ENCODE measurements at places on chromosomes 2 and 18.

GRCh38 chr2:168233166-168233565, 14.2 kb downstream of the STK39 start:
- no peak for DNase-seq

GRCh38 chr2:190376591-190377245, 31.4 kb upstream of the MFSD6 start:
- DNase-seq = no peak

GRCh38 chr2:74439803-74440377, 1.8 kb downstream of the RTKN start:
- no peak for DNase-seq

DNA sequence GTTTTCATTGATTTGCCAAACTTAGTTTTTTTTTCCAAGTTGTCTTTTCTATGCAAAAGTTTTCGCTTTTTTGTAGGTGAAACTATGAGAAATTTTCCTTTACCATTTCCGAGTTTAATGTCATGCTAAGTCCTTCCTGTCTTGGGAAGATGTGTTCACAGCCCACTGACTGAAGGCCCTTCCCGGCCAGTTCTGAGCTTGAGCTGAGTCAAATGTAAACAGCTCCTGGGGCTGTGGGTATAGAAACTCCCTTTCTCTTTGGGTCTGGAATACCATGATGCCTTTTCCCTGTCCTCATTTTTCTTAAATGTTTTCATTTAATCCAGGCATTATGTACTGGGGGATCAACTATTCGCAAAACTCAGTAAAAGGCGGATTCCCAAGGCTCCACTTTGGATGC, 69.8 kb upstream of the IL1R1 start:
- no peak for DNase-seq

GRCh38 chr2:171146633-171147032, 14.1 kb downstream of the TLK1 start:
- no peak for DNase-seq

GRCh38 chr2:71380665-71381064, 49.1 kb downstream of the ZNF638 start:
- DNase-seq = no peak

DNA sequence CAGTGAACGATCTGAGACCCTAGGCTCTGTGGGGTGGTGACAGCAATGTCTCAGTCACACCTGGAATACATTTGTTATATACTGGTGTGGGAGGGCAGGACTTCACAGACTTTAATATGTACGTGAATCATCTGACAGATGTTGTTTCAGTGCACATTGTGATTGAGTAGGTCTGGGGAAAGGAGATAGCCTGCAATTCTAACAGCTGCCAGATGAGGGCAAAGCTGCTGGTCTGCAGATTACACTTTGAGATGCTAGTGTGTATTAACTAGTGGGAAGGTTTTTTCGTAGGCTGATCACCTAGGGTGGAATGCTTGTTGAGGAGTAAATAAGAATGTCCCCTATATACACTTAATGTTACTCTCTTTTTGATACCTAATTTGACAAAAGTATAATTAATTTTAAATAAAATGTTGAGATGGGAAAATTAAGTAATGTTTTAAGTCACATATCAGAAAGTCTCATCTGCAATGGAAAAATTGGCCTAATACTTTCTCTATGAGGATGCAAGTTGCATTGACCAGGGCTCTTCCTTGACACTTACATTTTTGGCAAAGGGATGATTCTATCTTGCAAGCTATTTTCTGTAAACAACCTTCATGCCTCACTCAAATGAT, 496.9 kb upstream of the HNMT start:
- DNase-seq = no peak

- DNase-seq = no peak
Measured at GRCh38 chr2:241968417-241968816, 98.9 kb downstream of the RTP5 start.

DNA sequence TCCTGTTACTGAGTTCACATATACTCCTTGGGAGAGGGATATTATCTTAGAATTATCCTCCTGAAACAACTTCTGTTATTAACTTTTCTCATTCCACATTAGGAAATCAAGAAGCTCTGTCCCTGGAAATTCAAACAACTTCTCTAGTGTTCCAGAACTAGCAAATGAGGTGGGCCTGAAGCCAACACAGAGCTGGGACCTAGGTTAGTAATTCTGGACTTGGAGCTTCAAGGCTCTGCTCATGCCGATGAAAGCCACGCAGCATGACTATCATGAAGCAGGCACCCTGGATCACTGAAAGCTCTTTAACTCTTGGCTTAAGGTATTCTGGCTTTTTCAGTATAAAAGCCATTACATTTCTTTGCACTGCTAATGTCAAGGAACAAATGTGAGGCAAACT, 242.7 kb downstream of the TGIF1 start:
- no peak for DNase-seq

- DNase-seq = no peak
Measured at GRCh38 chr18:39313992-39314391, 1748.4 kb upstream of the CELF4 start.

- no peak for DNase-seq
Measured at GRCh38 chr18:37362158-37362890, 203.3 kb downstream of the CELF4 start.

GRCh38 chr2:176261136-176261535, 8.1 kb upstream of the MTX2 start:
- DNase-seq = no peak

- DNase-seq = no peak
Measured at GRCh38 chr2:180033993-180034894, 27.1 kb upstream of the CWC22 start.

Data from CD4-positive, alpha-beta T cell treated with Interleukin-21 for 1 hour (primary cell).